Activated CD4-positive, alpha-beta memory T cell treated with anti-CD3 and anti-CD28 coated beads for 36 hours (primary cell): ENCODE measurements at places on chromosomes 5 and 9. TPM values are rescaled to one million over a fixed set of nuclear protein-coding genes. Genes with fewer than 3 reads are reported as not detected.
A peak's percentile ranks its signal among the peaks of the same experiment; 100 is the strongest.

GRCh38 chr5:366541-367357, 45.2 kb downstream of the AHRR start:
- DNase-seq = no peak

DNA sequence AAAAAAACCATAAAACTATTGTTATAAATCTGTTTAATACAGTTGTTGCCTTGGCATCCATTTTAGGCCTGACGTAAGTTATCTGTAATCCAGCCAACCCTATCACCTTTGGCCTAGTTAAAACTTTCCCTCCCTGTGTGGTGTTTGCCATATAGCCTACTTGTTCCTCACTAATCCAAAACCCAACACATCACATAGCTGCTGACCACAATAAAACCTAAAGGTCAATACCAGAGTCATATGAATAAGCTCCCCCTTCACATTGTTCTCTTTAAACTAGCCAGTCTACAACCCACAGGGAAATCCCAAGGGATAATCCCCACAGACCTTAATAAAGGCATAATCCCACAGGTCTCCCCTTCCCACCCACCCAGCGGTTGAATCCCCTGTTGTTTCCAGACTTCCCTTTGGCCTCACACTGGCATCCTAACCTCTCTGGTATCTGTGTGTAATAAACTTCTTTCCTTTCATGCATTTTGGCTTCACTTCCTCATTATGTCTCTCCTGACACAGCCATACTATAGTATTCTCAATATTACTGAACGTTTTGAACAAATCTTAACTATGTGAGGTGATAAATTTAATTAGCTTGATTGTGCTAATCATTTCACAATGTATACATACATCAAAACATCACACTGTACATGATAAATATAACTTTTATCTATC, 50.8 kb downstream of the DTWD2 start:
- no peak for DNase-seq

GRCh38 chr5:149126906-149127305, 14.4 kb upstream of the ABLIM3 start:
- no peak for DNase-seq

- no peak for DNase-seq
Measured at GRCh38 chr5:171363846-171364245, 23.8 kb upstream of the NPM1 start.

GRCh38 chr9:123550797-123551196, 194.8 kb downstream of the CRB2 start:
- no peak for DNase-seq

DNA sequence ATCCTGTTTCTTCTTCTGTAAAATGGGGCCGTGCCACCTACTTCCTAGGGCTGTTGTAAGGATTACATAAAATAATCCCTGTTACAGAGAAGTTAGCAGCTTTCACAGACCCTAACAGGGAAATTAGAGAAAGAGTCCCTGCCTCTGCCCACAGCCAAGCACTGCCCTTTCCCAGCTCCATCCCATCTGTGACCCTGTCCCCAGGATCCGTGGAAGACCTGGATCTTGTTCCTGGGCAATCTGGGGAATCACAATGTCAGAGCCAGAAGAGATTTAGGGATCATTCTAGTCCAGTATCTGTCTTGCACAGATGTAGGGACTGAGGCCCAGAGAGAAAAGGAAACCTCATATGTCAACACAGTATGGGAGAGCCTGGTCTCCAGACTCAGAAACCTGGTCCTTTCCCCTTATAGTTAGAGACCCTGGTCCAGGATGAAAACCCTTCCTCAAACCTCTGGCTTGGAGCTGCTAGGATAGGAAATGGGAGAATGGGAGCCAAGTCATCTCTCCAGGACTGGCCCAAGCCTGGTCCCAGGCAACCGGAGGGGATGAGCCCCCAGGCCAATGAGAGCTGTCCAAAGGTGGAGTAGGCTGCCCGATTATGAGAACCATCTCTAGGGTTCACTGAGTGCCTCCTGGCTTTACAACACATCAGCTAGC, 12.5 kb downstream of the LHX6 start:
- DNase-seq = no peak

- no peak for DNase-seq
Measured at GRCh38 chr5:10685115-10685521, 75.9 kb downstream of the DAP start.

- no peak for DNase-seq
Measured at GRCh38 chr9:8961186-8961851, 1161.7 kb upstream of the DMAC1 start.

GRCh38 chr9:11233696-11234095, 620.9 kb upstream of the PTPRD start:
- DNase-seq = no peak

GRCh38 chr9:78261403-78262001, 25.6 kb downstream of the CEP78 start:
- DNase-seq = no peak

GRCh38 chr5:66475731-66476130, 120.5 kb upstream of the MAST4 start:
- no peak for DNase-seq

- DNase-seq = no peak
Measured at GRCh38 chr9:126698251-126698650, 84.5 kb downstream of the LMX1B start.

DNA sequence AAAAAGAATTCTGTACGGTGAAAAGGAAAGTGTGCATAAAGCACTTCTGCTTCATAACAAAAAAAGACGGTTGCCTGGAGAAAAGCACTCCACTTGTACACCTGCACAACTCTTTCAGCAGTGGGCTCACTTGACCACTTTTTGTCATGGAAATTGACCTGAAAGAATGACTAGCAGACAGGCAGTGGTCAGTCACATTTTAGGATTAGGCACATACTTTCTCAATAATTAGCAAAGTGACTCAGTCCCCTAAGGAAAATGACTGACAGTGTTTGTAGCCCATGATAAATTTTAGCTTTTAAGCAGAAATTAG, 169.3 kb downstream of the FANCC start:
- DNase-seq = no peak

DNA sequence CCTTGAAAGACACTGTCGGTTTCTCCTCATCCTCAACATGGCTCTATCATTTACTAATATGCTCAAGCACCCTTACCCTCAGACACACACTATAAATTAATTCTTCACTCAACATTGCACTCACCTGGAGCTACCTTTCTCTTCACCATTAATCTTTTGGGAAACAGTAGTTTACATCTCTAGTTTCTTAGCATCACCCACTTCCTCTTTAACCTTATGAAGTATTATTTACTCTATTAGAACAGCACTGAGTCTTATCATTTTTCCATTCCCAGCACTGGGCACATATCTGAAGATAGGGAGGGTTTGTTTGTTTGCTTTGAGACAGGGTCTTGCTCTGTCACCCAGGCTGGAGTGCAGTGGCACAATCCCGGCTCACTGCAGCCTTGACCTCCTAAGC, 213.5 kb downstream of the SMARCA2 start:
- no peak for DNase-seq

- no peak for DNase-seq
Measured at GRCh38 chr5:72518001-72518683, 10.9 kb upstream of the ZNF366 start.

GRCh38 chr9:109416135-109416706, 81.9 kb downstream of the PTPN3 start:
- DNase-seq = peak; percentile 58

DNA sequence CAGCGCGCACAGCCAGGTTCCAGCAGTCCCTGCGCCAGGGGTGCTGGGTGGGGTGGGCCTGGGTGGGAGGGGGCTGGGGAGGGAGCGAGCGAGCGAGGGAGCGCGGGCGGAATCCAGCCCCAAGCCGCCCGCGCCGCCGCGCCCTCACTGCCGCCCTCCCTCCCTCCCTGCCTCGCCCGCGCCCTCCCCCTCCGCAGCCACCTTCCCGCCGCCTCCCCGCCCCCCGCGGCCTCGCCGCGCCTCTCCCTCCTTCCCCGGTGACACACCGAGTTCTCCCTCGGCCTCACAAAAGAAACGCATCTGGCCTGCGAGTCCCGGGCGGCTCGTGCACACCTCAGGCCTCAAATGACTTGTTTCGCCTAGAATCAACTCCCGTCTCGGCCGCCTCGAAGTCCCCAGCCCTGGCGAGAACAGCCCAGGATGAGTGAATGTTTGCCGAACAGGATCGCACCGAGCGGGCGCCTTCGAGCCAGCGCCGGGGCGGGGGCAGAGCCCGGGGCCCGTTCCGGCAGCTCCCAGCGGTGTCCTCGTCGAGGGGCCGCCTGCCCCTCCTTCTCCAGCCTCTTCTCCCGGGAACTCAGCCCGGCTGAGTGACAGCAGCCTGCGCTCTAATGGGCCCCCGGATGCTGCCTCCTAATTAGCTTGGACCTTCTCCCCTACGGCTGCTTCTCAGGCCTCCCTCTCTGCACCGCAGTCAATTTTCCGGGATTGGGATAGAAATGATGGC, 371 bp upstream of the PITX1 start:
- DNase-seq = peak; percentile 61

- no peak for DNase-seq
Measured at GRCh38 chr5:82031220-82032119, 59.6 kb downstream of the ATG10 start.

DNA sequence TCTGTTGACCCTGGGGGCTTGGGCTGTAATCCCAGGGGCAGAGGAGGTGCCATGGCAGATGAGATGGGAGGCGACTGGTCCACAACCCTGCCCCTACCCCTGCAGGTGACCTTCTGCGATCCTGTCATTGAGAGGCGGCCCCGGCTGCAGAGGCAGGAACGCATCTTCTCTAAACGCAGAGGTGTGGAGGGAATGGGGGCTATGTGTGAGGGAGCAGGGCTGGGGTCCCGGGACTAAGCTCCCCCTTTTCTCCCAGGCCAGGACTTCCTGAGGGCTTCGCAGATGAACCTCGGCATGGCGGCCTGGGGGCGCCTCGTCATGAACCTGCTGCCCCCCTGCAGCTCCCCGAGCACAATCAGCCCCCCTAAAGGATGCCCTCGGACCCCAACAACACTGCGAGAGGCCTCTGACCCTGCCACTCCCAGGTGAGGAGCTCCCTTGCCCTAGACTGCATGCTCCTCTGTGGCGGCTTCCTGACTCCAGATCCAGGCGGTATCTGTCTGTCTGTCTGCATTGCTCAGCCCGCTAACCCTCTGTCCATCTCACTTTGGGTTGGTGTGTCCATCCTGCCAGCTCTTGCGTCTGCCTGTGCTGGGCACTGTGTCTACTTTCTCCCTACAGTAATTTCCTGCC, 9.9 kb downstream of the ZDHHC12 start:
- no peak for DNase-seq

DNA sequence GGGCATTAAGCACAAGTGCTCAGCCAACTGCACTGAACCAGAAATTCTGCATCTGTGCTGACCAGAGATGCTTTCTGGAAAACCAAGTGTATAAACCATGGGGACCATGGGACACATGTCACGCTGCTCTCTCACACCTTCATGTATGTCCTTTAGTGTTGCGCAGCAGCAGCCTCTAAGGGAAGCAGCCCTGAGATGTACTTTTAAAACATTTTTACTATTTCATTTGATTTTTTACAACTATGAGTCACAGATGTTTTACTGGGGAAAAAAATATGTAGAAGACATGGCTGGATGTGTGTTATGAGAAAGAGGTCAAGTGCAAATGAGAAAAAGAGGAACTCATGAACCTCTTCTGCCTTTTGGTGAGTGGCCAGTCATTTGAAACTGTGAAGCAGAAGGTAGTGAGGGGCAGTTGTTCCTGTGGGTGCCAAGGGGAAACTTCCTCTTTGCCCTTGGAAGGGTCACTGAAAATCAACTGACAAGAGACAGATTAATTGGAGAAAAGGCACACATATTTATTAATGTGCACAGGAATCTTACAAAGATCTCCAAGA, 31.4 kb upstream of the SYK start:
- DNase-seq = no peak

GRCh38 chr5:144122081-144122480, 48.4 kb downstream of the YIPF5 start:
- DNase-seq = no peak

Gene ZFP2
- 0.40 TPM for total RNA-seq

Gene BTNL9
- not detected for total RNA-seq

Gene ARID3C
- 0.14 TPM for total RNA-seq

Gene SLC25A2
- 0.31 TPM for total RNA-seq

Gene SUSD1
- 3.6 TPM for total RNA-seq

Gene RELL2
- total RNA-seq = 17.9 TPM

Gene PPWD1
- total RNA-seq = 38.0 TPM

Gene SHROOM1
- 1.2 TPM for total RNA-seq

Gene P4HA2
- 6.1 TPM for total RNA-seq

Gene HACD4
- 1.9 TPM for total RNA-seq

Gene PFDN1
- 54.6 TPM for total RNA-seq

Gene SURF1
- total RNA-seq = 26.0 TPM

Gene AIF1L
- 0.85 TPM for total RNA-seq
